ENCODE measurements at places on chromosomes 1 and 21.
A peak's percentile ranks its signal among the peaks of the same experiment; 100 is the strongest.

GRCh38 chr1:161768986-161769672 lies 3.0 kb downstream of the ATF6 start:
- no peak for DNase-seq

DNA sequence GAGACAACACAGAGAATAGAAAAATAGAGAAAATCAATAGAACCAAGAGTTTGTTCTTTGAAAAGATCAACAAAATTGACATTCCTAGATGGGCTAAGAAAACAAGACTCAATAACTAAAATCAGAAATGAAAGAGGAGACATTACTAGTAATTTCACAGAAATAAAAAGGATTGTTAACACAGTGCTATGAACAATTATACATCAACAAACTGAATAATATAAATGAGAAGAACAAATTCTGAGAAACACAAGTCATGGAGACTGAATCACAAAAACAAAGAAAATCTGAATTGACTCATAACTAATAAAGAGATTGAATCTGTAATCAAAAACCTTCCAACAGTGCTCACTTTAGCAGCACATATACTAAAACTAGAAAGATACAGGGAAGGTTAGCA lies 51.6 kb upstream of the TTC39A start:
- no peak for DNase-seq

- DNase-seq, result no peak
Measured at GRCh38 chr1:53733447-53733931, 5.5 kb downstream of the GLIS1 start.

- no peak for DNase-seq
Measured at GRCh38 chr1:96995351-96995750, 273.8 kb downstream of the PTBP2 start.

- DNase-seq, result no peak
Measured at GRCh38 chr1:116726872-116727820, 27.1 kb upstream of the CD2 start.

- DNase-seq, result no peak
Measured at GRCh38 chr1:202291961-202292712, 49.6 kb downstream of the UBE2T start.

DNA sequence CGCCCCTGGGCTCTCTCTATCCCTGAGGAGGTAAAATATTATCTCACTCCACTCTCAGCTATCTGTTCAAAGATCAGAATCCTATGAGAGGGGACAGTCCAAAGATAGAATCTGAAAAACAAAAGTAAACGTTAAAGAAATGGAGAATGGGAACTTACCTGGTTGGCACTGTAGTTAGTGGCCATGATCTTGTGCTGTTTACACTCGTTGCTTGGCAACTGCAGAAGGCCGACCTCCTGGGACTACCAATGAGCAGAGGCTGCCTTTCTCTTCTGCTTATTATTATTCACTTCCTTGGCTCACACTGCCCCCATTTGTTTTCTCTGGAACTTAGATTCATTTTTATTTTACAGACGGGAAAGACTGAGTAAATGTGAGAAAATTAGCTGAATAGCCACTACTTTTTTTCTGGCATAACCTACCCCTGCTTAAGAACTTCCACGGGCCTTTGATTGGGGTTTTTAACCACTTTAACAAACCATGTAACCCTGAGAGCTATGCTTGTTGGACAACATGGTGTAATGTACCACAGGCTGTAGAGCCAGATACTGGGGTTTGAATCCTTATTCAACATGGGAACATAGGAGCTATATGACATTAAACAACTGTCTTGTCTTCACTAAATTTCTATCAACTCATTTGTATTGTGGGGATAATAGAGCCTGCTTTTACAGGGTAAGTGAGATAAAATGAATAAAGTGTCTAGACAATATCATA lies at the start of gene CFAP126:
Gene CFAP126 (minus strand): TSS at position 193 of the 717 bp plus-strand sequence. CDS start 8 bp downstream, at position 185.
- peak; percentile 67 for DNase-seq

DNA sequence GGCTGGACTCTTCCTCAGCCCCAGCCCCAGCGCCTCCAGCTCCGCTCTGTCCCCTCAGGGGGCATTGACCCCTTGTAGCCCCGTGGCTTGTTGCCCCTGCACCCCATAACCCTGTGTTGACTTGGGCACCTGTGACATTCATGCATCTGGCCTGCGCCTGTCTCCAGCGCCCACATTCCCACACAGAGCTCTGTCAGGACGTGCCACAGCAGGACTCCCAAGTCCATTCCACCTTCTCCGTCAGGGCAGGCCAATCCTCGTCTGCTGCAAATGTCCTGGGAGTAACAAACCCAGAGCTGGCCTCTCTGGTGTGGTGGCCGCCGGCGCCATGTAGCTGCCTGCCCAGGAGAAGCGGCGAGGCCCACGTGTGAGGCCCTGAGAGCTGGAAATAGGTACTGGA lies 60.6 kb downstream of the AGPAT3 start:
- no peak for DNase-seq

- DNase-seq, result no peak
Measured at GRCh38 chr1:116667078-116667574, 407 bp downstream of the IGSF3 start.

All from foreskin melanocyte (primary cell).